Activated CD4-positive, alpha-beta T cell treated with anti-CD3 and anti-CD28 coated beads, Interleukin-2, amount 10 ng/mL, durations not matched to agents 24 days and 14 days (primary cell): ENCODE measurements at places on chromosomes 16 and 17. TPM values are rescaled to one million over a fixed set of nuclear protein-coding genes. Genes with fewer than 3 reads are reported as not detected.
A peak's percentile ranks its signal among the peaks of the same experiment; 100 is the strongest.

DNA sequence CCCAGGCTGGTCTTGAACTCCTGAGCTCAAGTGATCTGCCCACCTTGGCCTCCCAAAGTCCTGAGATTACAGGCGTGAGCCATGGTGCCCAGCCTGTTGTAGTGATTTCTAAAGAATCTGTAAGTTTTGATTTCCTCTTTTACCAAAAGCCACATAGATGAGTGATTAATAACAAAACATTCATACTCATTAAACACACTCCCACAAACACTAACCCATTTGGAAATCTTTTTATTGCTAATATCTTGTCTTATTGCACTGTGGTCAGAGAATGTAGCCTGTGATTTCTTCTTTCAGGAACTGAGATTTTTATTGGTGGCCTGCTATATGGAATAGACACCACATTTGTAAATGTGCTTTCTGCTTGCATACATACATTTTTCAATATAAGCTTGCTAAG is 31.6 kb downstream of the MYH10 start:
- peaks cover under 1% of the 10 kb centered on the region for H3K27me3 ChIP-seq
- H3K4me1 ChIP-seq = no peaks in the 10 kb centered on the region
- no peak for DNase-seq

DNA sequence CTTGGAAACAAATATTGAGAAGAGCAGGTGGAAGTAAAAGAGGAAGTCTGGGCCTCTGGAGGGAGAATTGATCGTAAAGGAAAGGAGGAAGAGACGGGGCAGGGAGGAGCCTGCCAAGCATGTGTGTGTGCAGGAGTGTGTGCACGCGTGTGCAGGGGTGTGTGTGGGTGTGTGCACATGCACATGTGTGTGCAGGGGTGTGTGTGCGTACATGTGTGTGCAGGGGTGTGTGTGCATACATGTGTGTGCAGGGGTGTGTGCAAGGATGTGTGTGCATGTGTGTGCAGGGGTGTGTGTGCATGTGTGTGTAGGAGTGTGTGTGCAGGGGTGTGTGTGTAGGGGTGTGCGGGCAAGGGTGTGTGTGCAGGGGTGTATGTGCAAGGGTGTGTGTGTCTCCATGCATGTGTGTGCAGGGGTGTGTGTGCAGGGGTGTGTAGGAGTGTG is 10.0 kb downstream of the CEP295NL start:
- no peaks in the 10 kb centered on the region for H3K36me3 ChIP-seq
- H3K27me3 ChIP-seq = peaks cover 4% of the 10 kb centered on the region
- no peak overlapping the region for H3K27ac ChIP-seq
- DNase-seq = no peak
- H3K4me1 ChIP-seq = peaks cover 28% of the 10 kb centered on the region

- peaks cover 5% of the 10 kb centered on the region for H3K4me1 ChIP-seq
- no peak overlapping the region for H3K4me3 ChIP-seq
- peaks cover 67% of the 10 kb centered on the region for H3K27me3 ChIP-seq
- DNase-seq = no peak
- H3K27ac ChIP-seq = no peak overlapping the region
Observed at GRCh38 chr17:74935048-74935447, 650 bp upstream of the OTOP3 start.

GRCh38 chr17:43528988-43529814 is 16.9 kb downstream of the ETV4 start:
- no peaks in the 10 kb centered on the region for H3K27me3 ChIP-seq
- DNase-seq = no peak
- H3K4me1 ChIP-seq = no peaks in the 10 kb centered on the region
- peaks cover 10% of the 10 kb centered on the region for H3K36me3 ChIP-seq
- no peak overlapping the region for H3K4me3 ChIP-seq
- no peak overlapping the region for H3K27ac ChIP-seq

DNA sequence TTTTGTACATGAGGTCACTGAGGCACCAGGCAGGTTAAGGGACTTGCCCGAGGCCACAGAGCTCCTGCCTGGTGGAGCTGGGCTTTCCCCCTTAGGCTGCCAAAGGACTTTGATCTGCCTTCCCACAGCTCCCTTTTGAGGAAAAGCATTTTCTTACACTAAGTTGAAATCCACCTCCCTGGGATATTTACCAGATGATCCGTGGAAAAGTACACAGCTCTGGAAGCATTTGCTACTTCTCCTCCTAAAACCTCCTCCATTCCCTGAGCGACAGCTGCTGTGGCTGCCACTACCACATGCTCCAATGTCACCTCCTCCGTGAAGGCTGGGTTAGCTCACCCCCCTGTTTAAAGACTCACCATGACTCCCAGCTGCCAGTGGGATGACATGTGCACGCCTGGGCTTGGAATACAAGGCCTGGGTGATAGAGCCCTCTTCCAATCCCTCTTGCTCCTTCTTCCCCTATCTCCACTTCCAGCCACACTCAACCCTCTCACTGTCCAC is 1.2 kb upstream of the MPRIP start:
- H3K4me3 ChIP-seq = peak overlapping the region; percentile 80
- H3K36me3 ChIP-seq = peaks cover 1% of the 10 kb centered on the region
- H3K27me3 ChIP-seq = no peaks in the 10 kb centered on the region
- no peak overlapping the region for H3K27ac ChIP-seq
- H3K4me1 ChIP-seq = peaks cover 35% of the 10 kb centered on the region

DNA sequence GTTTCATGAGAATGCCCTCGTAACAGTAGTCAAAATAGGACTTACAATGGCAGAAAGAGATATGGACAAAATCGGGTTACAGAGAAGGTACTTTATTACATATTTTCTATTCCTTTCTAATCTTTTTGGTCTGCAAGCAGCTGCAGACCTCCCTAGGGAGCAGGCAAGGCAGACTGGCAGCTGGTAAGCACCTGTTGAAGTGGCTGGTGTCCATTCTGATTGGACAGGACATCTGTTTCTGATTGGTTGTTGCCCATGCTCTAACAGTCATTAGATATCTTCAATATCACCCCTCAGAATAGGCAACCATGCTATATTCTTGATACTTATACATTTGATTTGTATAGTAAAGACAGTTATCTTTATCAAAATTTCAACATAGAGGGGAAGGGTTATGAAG is 606.3 kb downstream of the KCNJ2 start:
- H3K4me3 ChIP-seq = no peak overlapping the region
- no peaks in the 10 kb centered on the region for H3K36me3 ChIP-seq
- H3K27me3 ChIP-seq = no peaks in the 10 kb centered on the region
- no peak overlapping the region for H3K27ac ChIP-seq
- DNase-seq = no peak
- no peaks in the 10 kb centered on the region for H3K4me1 ChIP-seq

DNA sequence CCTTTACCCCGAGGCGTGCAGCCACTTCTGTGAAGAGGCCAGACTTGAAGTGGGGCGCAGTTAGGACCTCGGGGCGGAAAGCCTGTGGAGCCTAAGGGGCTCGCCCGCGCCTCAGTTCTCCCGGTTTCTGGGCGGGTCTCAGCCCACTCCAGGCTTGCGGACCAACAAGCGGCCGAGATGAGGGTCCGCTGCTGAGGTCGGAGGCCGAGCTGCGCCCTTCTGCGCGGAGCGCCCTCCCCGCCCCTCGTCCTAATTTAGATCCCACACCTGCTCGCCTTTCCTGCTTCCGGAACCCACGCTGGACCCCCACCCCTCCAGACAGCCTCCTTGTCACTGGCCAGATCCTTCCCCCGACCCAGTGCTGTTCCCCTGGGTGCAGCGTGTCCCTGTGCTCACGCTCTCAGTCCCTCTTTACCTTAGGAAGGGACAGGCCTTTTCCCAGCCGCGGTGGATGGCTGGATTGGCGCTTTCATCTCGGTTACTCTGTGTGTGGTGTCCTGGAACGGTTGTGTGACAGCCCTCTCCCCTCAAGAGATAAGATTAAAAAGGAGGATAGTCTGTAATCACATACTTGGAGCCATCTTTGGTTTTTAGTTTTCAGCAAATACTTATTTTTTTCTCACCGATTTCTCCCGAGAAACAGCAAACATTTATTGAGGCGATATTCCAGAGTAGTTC is 933 bp upstream of the ATXN7L3 start:
- peak overlapping the region; percentile 91 for H3K4me3 ChIP-seq
- peaks cover 24% of the 10 kb centered on the region for H3K36me3 ChIP-seq
- H3K4me1 ChIP-seq = peaks cover 44% of the 10 kb centered on the region
- peak overlapping the region; percentile 96 for H3K27ac ChIP-seq
- no peak for DNase-seq

Gene HIGD1B
- not detected in 2 replicates for total RNA-seq

Gene ELMO3
- total RNA-seq = 8.2 and 8.7 TPM in 2 replicates

DNA sequence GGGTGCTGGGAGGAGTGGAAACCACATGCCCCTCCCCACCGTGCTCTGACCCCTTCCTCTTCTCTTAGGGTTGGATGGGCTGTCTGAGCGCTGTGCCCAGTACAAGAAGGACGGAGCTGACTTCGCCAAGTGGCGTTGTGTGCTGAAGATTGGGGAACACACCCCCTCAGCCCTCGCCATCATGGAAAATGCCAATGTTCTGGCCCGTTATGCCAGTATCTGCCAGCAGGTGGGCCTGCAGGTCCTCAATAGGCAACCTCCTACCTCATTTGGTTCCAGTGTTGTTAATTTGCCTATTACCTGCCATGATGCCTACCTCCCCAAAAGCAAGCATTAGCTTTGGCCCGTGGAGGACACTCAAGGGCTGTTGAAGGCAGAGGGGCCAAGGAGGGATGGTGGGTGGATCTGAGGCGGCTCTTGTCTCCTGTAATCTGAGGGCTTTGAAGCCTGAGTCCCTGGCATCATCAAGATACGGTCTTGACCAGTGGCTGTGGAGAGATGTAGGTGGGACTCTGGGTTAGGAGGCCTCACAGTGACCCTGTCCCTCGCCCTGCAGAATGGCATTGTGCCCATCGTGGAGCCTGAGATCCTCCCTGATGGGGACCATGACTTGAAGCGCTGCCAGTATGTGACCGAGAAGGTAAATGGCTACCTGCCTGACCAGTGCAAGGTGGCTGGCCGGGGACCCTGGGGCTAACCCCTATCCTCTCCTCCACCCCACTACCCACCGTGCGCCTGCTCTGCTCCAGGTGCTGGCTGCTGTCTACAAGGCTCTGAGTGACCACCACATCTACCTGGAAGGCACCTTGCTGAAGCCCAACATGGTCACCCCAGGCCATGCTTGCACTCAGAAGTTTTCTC is 3.4 kb downstream of the ALDOA start:
- H3K27me3 ChIP-seq = no peaks in the 10 kb centered on the region
- peak overlapping the region; percentile 75 for H3K27ac ChIP-seq
- DNase-seq = peak; percentile 87
- H3K4me3 ChIP-seq = peak overlapping the region; percentile 70
- H3K4me1 ChIP-seq = peaks cover 38% of the 10 kb centered on the region
- H3K36me3 ChIP-seq = peaks cover 76% of the 10 kb centered on the region

- DNase-seq = no peak
- H3K4me1 ChIP-seq = no peaks in the 10 kb centered on the region
- no peak overlapping the region for H3K27ac ChIP-seq
- no peaks in the 10 kb centered on the region for H3K36me3 ChIP-seq
Observed at GRCh38 chr17:21674242-21674731, 18.0 kb upstream of the KCNJ18 start.

GRCh38 chr17:1557355-1558095 is 5.1 kb downstream of the PITPNA start:
- H3K27ac ChIP-seq = no peak overlapping the region
- H3K4me3 ChIP-seq = no peak overlapping the region
- no peak for DNase-seq
- peaks cover 25% of the 10 kb centered on the region for H3K4me1 ChIP-seq
- no peaks in the 10 kb centered on the region for H3K27me3 ChIP-seq
- peaks cover 27% of the 10 kb centered on the region for H3K36me3 ChIP-seq

Gene MRPL10
- 55.0 and 58.3 TPM in 2 replicates for total RNA-seq

- peaks cover 44% of the 10 kb centered on the region for H3K36me3 ChIP-seq
- no peak overlapping the region for H3K4me3 ChIP-seq
- H3K4me1 ChIP-seq = peaks cover 14% of the 10 kb centered on the region
- no peak overlapping the region for H3K27ac ChIP-seq
Observed at GRCh38 chr16:48542020-48542473, 67.9 kb downstream of the N4BP1 start.

DNA sequence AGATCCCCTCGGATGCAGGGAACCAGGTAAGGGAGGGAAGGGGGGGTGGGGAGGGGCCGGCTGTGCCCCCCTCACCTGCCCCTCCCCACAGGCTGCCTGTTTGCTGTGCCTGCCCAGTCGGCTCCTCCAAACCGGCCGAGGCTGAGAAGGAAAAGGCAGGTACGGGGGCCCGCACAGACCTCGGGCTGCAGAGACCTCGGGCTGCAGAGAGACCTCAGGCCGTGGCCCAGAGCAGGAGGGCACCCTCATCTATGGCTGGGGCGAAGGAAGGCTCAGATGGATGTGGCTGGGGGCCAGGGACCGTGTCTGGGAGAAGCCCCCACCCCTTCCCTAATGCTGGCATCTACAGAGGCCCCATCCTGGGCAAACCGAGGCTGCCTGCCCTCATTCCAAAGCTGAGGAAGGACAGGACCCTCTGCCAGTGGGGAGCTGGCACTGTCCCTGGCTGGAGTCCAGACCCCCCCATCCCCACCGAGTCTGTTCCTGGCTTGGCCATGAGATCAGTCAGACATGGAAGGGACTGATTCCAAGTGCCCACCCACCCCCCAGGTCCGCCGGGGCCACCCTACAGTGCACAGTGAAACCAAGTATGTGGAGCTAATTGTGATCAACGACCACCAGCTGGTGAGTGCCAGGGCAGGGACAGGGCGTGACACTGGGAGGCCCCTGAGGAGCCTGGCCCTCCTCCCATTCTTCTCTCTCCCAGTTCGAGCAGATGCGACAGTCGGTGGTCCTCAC is 13.7 kb downstream of the ADAM11 start:
- H3K4me1 ChIP-seq = peaks cover 13% of the 10 kb centered on the region
- no peak overlapping the region for H3K27ac ChIP-seq
- no peak overlapping the region for H3K4me3 ChIP-seq
- DNase-seq = peak; percentile 53
- H3K27me3 ChIP-seq = peaks cover 8% of the 10 kb centered on the region
- no peaks in the 10 kb centered on the region for H3K36me3 ChIP-seq

GRCh38 chr17:44308865-44309264 is 464 bp downstream of the RUNDC3A start:
- H3K4me1 ChIP-seq = peaks cover 3% of the 10 kb centered on the region
- DNase-seq = peak; percentile 62
- no peaks in the 10 kb centered on the region for H3K36me3 ChIP-seq
- H3K27me3 ChIP-seq = peaks cover 41% of the 10 kb centered on the region
- peak overlapping the region; percentile 29 for H3K4me3 ChIP-seq
- no peak overlapping the region for H3K27ac ChIP-seq

Gene ZNF594
- total RNA-seq = 10.1 and 12.1 TPM in 2 replicates
